ENCODE measurements at places on chromosomes 16 and 17. TPM values are rescaled to one million over a fixed set of nuclear protein-coding genes. Genes with fewer than 3 reads are reported as not detected.

The ABCC11 gene
- under 0.01 TPM for total RNA-seq

The PRR15L gene
- not detected for total RNA-seq

The RBFOX1 gene
- total RNA-seq = 0.43 TPM

The FLII gene
- total RNA-seq = 197 TPM

The EFNB3 gene
- 4.9 TPM for total RNA-seq

The DPEP2 gene
- total RNA-seq = not detected

The SOX15 gene
- 0.85 TPM for total RNA-seq

The SPNS2 gene
- total RNA-seq = 8.5 TPM

The APOH gene
- not detected for total RNA-seq

The LRRC36 gene
- total RNA-seq = not detected

The CDH1 gene
- not detected for total RNA-seq

The SECTM1 gene
- 45.0 TPM for total RNA-seq

The DOC2A gene
- total RNA-seq = not detected

The CMTR2 gene
- total RNA-seq = 24.7 TPM

The KRTAP4-1 gene
- total RNA-seq = not detected

The C17orf100 gene
- total RNA-seq = 2.9 TPM

The RNF112 gene
- 2.3 TPM for total RNA-seq

The DHX40 gene
- 31.8 TPM for total RNA-seq

The GCGR gene
- total RNA-seq = not detected

The MYCBPAP gene
- total RNA-seq = 0.23 TPM

The CSH1 gene
- not detected for total RNA-seq

The CD68 gene
- total RNA-seq = 22.7 TPM

The SLC5A2 gene
- not detected for total RNA-seq

The GABARAP gene
- total RNA-seq = 916 TPM

The PARD6A gene
- 1.5 TPM for total RNA-seq

The NPB gene
- 1.1 TPM for total RNA-seq

The NACA2 gene
- not detected for total RNA-seq

The SLC26A11 gene
- 4.5 TPM for total RNA-seq

The SARM1 gene
- total RNA-seq = 15.6 TPM

The IRX5 gene
- total RNA-seq = 0.17 TPM

The FLYWCH1 gene
- total RNA-seq = 33.2 TPM

The IGFALS gene
- not detected for total RNA-seq

The SRL gene
- 0.68 TPM for total RNA-seq

The CES4A gene
- total RNA-seq = 1.2 TPM

The KRT25 gene
- not detected for total RNA-seq

The TBC1D3K gene
- total RNA-seq = not detected

The KRTAP9-2 gene
- total RNA-seq = not detected

The CCL3 gene
- total RNA-seq = not detected

The PRMT7 gene
- total RNA-seq = 22.7 TPM

The MYH11 gene
- total RNA-seq = not detected

The TNFSF13 gene
- 2.1 TPM for total RNA-seq

The SLC16A11 gene
- not detected for total RNA-seq

The RHBDL3 gene
- total RNA-seq = not detected

The GLG1 gene
- 165 TPM for total RNA-seq

The ARL5C gene
- total RNA-seq = not detected

The ACSM2A gene
- not detected for total RNA-seq

The CRYBA1 gene
- not detected for total RNA-seq

The TSPAN10 gene
- 1.2 TPM for total RNA-seq

The CCL7 gene
- total RNA-seq = not detected

The TPSG1 gene
- not detected for total RNA-seq

The TP53TG3B gene
- not detected for total RNA-seq

The KRTAP4-7 gene
- not detected for total RNA-seq

Data from pericardium fibroblast (primary cell).